Omental fat pad (tissue), 4 donors: ENCODE measurements at places on chromosomes 2 and 18. TPM values are rescaled to one million over a fixed set of nuclear protein-coding genes. Genes with fewer than 3 reads are reported as not detected.

DNA sequence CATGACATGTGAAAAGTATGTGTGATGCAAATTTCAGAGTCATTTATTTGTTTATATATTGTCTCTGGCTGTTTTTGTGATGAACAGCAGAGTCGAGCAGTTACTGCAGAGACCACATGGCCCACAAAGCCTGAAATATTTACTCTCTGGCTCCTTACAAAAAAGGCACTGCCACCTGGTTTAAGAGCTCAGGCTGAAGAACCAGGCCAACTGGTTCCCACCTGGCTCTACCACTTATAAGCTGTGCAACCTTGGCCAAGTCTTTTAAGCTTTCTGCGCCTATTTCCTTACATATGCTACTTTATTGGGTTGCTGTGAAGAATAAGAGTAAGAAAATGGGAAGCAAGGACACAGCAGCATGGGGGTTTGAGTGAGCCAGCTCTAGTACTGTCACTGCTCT is 207.6 kb downstream of the L3MBTL4 start:
- no peak for DNase-seq

DNA sequence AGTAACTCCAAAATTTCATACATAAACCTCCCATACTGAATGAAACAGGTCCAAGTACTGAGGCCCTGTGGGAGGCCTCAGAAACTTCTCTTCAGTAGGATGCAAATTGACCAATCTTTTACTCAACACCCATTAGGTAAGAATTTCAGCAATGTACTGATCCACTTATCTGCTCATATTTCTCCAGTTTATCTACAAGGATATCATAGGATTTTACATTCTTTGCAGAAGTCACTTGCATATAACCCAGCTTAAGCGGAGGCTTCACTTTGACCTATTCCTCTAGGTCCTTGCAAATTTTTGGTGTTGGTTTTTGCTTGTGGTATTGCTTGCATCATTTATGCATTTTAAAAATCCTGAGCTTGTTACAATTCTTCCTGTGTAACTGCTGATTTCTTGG is 28.8 kb upstream of the SLC3A1 start:
- no peak for DNase-seq

DNA sequence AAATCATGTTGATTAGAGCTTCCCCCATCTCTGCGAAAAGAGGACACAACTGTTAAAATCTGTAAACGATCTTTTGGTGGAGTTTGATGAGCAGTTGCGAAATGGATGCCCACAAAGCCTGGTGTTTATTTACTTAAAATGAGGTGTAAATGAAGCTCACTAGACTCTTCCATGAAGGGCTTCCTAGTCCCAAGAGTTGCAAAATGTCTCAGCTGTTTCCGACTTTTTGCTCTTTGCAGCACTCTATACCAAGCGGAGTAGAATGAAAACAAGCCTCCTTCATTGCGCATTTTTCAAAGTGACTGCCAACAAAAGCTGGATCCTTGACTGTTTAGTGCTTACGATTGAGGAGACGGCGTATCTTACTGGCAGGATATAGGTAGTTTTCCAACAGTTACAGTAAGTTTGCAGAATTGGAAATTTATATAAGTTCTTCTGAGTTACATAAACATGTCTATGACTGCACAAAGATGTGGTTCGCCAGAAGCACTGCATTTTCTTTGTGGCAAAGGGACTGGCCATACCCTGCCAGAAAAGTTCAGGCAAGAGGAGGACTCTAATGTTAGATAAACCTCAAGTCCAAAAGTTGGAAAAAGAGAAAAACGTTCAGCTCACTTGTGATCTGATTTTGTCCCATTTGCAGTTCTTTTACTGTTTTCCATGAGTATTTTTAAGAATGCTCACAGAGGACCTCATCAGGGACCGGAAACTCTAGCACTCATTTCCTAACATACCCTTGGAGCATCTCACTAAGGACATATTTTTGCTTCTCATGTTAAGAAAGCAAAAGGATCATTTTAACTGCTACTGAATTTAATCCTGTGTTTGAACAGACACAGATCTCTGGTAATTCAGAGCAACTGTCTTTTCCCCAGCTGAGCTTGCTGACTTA is 42.7 kb downstream of the COLEC12 start:
- no peak for DNase-seq

- DNase-seq = no peak
Measured at GRCh38 chr2:79713131-79713785, 200.4 kb downstream of the CTNNA2 start.

GRCh38 chr2:36449943-36450392 is 94.4 kb downstream of the CRIM1 start:
- DNase-seq = no peak

The ANKRD53 gene
- total RNA-seq = 6.2 TPM

DNA sequence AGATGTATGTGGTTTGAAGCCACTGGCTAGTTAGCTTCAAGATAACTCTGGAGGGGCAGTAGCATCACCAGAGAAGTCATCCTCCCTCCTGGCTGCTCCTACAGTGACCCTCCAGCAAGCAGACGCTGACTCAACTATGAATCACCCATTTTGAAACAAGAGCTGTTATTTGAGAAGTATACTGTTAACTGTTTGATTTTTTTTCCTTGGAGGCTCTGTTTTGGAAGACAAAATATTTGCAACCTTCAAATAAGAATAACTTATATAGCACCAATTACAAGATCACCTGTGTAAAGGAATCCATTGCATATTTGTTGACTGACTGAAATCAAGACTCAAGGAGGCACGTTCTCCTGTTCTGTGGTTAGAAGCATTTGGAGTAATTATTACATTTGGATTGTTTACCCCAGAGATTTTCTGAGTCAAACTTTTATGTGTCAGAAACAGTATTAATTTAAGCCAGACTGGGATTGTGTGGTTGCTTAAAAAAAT is 313.8 kb downstream of the MTX2 start:
- DNase-seq = no peak

DNA sequence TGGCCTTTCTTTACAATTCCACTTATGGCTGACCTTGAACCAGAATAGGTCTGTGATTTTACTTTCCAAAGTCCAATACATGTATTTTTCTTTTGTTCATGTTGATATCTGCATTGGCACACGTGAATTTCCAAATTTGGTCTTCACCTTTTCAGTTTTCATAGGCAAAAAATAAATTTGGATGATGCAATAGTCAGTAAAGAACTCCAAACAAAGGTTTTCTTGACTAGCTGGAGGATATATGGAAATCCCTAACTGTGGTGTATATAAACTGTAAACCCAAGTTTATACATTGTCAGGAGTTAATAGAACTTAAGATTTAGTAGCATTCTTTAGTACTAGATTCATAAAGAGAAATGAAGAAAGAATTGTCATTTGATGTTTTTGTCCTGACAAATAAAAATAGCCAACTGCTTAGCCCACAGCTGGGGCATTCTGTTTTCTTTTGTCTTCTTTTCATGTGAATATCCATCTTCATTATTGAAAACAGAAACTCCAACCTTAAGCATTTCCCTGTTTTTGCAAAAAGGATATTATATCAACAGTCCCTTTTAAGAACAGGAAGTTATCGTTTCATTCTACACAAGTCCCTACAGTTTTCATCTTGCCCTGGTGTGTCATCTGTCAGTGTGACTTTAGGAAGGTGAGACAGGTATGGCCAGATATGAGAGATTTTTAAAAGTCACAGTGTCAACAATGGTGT is 132.9 kb downstream of the BCL2 start:
- DNase-seq = no peak

DNA sequence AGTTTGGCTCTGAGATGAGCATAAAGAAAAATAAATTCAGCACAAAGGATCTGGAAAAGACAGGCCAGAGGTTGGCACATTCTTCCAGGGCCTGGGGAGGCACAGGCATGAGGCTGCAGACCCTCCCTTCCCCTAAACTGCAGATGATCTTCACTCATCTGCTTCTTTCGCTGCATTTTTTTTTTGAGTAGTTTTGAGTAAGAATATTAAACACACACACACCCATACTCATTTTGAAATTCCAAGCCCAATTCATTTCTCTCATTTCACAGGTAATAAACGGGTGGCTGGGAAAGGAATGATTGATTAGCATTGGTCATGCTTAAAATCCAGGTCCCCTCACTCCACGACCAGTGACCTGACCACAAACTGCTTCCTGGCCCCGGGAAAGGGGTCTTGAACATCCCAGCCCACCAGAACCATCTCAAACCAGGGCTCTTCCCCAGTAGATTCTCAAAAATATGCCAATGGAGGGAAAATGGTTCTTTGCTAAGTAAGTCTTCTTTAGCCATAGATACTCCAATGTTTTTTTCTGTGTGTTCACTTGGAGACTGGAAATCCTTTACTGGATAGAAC is 219.6 kb downstream of the ANAPC1 start:
- DNase-seq = no peak

DNA sequence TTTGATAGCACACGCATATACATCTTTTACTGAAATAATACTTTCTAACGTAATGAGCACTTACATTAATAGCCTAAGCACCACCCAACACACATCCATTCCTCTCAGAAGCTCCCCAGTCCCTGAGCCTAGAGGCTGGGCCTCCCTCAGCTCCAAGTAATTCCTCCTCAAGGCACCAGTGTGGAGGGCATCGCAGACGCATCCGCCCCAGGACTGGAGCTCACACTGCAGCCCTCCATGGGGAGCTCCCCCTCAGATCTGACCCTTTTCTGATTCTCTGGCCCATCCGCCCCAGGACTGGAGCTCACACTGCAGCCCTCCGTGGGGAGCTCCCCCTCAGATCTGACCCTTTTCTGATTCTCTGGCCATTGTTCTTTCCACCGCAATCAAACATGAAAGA is 60.4 kb upstream of the SNTG2 start:
- DNase-seq = no peak

The ALLC gene
- total RNA-seq = not detected

- no peak for DNase-seq
Measured at GRCh38 chr2:172358691-172359556, 68.5 kb upstream of the ITGA6 start.

DNA sequence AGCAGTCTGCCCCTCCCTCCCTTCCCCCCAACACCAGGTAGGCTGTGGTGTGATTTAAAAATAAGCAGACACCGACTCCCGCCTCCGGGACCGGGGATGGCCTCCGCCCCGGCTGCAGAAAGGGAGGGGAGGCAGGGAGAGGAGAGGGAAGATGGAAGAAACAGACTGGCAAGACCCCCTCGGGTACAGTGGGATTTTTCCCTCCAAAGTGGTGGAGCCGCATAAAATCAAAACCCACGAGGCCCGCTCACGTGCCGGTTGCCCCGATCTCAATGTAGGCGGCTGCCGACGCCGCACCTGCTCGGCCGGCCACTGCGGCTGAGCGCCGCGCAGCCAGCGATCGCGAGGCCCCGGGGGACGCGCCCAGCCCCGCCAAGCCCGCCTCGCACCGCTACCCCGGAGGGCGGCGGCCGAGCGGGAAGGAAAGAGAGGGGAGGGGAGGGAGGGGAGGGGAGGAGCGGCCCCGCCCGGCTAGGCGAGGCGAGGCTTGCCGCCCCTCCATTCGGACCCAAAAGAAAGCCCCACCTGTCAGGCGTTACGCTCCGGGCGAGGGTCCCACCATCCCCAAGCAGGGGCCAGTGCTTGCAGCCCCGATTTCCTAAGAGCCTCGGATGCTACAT is 811 bp downstream of the ADD2 start:
- DNase-seq = no peak

The SAP130 gene
- 9.8 TPM for total RNA-seq

- DNase-seq = no peak
Measured at GRCh38 chr2:47403609-47404193, 745 bp downstream of the MSH2 start.

- no peak for DNase-seq
Measured at GRCh38 chr18:9011431-9011830, 91.1 kb upstream of the NDUFV2 start.

The AQP12A gene
- total RNA-seq = not detected

The KLHL29 gene
- total RNA-seq = 19.5 TPM

- DNase-seq = no peak
Measured at GRCh38 chr2:203719456-203720410, 13.3 kb downstream of the CD28 start.

The RAB27B gene
- 1.0 TPM for total RNA-seq

The RGPD4 gene
- not detected for total RNA-seq

GRCh38 chr2:143030127-143030526 is 99.1 kb upstream of the ARHGAP15 start:
- DNase-seq = no peak

- DNase-seq = no peak
Measured at GRCh38 chr18:58566556-58567292, 62.2 kb downstream of the ALPK2 start.

The ANKRD29 gene
- 8.1 TPM for total RNA-seq

The CCL20 gene
- total RNA-seq = not detected

GRCh38 chr2:225616848-225617247 is 217.3 kb downstream of the NYAP2 start:
- DNase-seq = no peak

DNA sequence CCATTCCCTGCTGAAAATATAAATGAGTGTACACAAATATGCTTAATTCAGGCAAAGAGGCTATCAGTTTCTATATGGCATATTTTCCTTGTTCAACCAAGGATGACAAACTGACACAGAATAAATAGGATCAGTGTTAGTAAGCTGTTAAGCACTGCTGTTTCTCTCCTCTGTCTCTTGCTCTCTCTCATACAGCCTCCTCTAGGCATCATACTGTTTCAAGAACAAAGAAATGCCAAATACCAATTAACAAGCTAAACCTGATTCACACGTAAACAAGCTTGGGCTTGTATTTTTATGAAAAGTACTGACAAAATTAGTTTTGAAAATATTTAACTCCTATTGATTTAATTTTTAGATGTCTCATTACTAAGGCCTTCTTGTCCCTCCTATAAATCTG is 1027.2 kb upstream of the ACVR2A start:
- DNase-seq = no peak

DNA sequence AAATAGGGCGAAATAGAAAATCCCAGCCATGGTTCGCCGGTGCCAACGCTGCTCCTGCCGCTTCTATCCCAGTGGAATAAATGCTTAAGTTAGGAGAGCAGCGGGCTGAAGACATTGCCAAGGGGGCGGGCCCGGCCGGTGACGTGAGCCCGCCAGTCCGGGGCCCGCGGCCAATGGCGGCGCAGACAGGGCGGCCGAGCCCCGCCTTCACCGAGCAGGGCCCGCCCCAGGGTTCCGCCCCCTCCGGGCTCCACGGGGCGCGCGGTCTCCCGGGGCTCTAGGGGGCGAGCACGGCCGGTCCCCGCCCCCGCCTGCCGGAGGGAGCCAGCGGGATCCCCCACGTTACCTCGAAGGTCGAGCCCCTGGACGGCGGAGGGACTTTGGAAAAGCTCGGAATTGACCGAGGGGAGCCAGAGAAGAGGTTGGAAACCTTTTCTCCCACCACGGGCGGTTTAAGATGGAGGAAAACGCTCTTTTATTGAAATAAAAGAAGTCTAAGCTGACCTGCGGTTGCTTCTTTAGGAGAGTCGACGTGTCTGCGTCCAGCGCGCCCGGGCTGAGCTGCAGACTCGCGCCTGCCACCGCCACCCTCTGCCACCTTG is at the start of gene EPHA4:
Gene EPHA4, minus strand, starts transcription at position 86 of the 602 bp plus-strand sequence. Its CDS starts 56 bp downstream, at position 30.
- peak; percentile 62 for DNase-seq

- no peak for DNase-seq
Measured at GRCh38 chr2:68946117-68946516, 6.6 kb downstream of the GKN2 start.
